ENCODE measurements at places on chromosomes 3 and 15.

DNA sequence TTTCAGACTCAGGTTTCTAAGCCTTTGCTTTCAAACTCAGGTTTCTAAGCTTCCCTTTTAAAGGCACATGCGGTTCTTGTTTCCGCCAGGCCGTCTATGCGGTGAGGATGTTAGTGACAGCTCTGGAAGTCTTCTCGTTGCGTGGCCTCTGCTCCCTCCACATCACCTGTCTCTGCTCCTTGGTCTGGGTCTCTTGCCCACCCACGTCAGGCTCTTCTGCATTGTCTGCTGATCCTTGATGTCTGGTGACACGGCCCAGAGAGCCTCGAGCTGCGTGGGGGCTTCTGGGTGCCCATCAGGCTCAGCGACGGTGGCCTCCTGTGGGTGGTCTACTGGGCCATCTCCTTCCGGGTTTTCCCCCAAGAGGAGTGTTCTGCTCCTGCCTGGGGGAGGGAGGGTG is 30.5 kb downstream of the KLF13 start:
- no peak for DNase-seq

- no peak for DNase-seq
Observed at GRCh38 chr3:190616637-190617036, 102.8 kb downstream of the IL1RAP start.

DNA sequence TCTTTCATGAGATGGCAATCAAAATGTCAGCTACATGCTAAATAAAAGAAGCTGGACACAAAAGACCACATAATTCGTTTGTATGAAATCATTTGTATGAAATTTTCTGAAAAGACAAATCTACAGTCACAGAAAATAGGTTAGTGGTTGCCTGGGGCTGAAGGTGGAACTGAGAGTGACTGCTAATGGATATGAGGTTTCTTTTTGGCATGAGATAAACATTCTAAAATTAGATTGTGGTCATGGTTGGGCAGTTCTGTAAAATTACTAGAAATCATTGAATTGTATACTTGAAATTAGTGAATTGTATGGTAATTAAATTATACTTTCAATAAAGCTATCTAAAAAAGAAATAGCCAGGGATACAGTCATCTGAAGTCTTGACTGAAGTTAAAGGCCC is 2.7 kb upstream of the DMXL2 start:
- DNase-seq, result no peak

GRCh38 chr3:11721479-11721878 is 77.8 kb upstream of the VGLL4 start:
- DNase-seq, result no peak

GRCh38 chr3:197368821-197369220 is 70.4 kb upstream of the DLG1 start:
- no peak for DNase-seq

DNA sequence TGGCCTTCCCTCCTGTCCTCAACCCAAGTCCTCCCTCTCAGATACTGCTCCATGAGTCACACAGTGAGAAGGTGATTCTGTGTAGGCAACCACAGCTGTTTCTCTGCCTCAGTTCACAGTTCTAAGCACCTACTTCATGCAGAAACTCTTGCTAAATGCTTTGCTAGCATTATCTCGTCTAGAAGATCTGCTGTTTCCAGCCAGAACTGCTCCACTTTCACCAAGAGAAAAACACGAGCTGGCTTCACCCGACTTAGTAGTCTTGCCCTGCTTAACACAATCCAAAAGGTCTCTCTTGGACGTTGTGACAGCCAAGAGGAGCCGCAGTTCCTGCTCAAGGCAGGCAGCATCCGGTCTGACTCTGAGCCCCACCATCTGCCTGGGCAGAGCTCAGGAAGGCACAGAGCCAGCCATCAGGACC is 272.1 kb downstream of the UACA start:
- no peak for DNase-seq

GRCh38 chr15:96334017-96334704 is 3.7 kb downstream of the NR2F2 start:
- DNase-seq, result no peak

DNA sequence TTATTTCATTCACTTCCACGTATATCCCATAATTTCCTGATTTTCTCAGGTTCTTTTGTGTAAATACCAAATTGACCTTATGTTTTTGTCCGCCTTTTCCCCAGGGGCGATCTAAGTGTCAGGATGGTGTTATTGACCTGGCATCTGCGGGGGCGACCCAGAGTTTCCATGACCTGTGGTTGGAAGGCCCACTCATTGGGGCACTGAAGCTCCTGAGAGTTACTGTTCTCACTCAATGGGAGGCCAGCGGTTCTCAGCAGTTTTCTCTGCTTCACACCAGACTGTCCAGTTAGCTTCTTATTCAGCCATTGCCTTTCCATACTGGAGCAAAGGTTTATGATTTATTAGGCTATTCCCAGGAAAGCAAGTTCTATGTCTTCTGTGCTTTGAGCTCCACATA is 53.3 kb downstream of the B3GALNT1 start:
- no peak for DNase-seq

DNA sequence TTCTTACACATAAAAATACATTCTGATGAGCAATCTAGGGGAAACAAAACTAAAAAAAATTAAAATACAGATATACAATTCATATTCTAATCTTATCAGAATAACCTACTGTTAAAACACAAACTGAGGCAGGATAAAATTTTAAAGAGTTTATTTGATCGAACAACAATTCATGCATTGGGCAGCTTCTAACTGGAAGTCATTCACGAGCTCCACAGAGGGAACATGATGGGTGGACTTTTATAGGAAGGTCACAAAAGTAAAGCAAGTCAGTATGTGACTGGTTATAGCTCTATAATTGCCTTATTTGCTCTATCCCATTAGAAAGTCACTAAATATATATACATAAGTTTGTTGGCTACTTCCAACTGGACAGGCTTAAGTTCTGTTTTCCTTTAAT is 1057.5 kb upstream of the CFAP20DC start:
- no peak for DNase-seq

DNA sequence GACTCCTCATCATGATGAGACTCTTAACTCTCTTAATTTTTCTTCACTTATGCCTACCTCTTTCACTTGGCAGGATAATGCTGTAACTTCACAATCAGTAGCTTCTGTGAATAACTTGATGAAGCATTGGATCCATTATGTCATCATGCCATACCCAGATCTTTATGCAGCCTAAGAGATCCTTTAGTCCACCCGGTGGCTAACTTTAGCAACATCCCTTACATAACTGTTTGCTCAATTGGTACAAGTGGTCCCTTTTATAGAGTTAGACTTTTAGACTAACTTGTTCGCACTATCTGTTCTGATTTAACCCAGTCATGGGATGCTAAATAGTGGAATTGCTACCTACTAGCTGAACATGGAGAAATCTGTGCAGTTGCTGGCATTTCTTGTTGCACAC is 184.5 kb downstream of the USP13 start:
- DNase-seq, result no peak

- DNase-seq, result no peak
Observed at GRCh38 chr3:38133209-38133556, 3.7 kb downstream of the ACAA1 start.

- DNase-seq, result no peak
Observed at GRCh38 chr3:169865176-169865767, 4.5 kb downstream of the LRRC31 start.

GRCh38 chr3:129599607-129600006 is 6.9 kb downstream of the PLXND1 start:
- no peak for DNase-seq

- peak; percentile 29 for DNase-seq
Observed at GRCh38 chr3:11238060-11238459, 34.1 kb upstream of the ATG7 start.

GRCh38 chr15:86506401-86506800 is 426.7 kb downstream of the AGBL1 start:
- no peak for DNase-seq

DNA sequence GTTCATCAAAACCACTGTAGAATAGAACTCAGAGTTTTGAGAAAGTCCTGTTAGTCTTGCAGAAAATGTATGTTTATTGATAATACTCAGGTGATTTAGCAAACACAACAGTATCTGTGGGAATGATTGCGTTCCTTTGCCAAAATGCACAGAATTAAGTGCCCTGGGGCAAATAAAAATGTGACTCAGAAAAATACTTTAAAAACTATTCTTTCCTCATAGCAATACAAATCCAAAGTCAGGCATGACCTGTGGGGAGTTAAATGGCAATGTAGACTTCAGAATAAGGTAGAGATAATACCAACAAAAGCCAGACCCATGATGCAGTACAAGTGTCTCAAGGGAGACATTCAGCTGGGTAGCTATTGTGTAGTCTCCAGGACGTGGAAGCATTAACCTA is 72.3 kb upstream of the SNTN start:
- DNase-seq, result no peak

- no peak for DNase-seq
Observed at GRCh38 chr3:177633671-177634207, 436.5 kb upstream of the TBL1XR1 start.

GRCh38 chr3:24945563-24945962 is 450.9 kb upstream of the THRB start:
- DNase-seq, result no peak

- peak; percentile 16 for DNase-seq
Observed at GRCh38 chr15:70585707-70586034, 177.7 kb downstream of the UACA start.

GRCh38 chr3:30273304-30274072 is 332.9 kb upstream of the TGFBR2 start:
- DNase-seq, result no peak

DNA sequence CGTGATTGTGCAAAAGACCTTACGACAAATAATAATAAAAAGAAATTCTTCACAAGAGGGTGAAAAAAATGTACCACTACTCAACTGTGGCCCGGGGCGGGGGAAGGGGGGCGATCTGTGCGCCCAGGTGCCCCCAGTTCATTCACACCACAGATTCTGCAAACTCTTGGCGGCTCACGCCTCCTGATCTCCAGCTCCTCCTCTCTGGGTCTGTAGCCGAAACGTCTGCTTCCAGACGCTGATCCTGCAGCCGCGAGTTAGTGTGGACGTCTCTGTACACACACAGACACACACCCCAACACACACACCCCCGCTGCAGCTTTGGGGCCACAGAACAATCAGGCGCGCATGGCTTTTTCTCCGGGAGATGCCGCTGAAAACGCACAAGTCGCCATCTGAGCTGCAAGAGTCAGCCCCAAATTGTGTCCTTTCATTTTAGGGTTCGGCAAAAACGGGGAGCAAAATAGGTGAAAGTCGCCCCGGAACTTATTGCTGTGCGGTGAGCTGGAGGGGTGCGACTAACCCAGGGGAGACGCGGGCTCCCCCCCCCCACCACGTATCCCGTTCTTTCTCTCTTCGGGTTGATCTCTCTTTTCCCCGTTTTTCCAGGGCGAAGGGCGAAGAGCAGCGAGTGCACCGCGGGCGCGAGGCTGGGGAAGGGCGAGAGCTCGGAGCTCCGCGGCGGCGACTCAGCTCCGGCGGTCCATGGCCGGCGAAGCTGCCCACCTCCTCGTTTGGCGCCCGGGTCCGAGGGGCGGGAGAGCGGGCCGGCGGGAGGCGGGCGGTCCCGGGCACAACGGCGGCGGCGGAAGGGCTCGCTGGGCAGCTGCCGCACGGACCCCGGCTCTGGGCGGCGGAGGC is 505 bp upstream of the WNT5A start:
- DNase-seq, result no peak

GRCh38 chr15:90531147-90531546 is 1.4 kb downstream of the CRTC3 start:
- DNase-seq, result no peak

- DNase-seq, result no peak
Observed at GRCh38 chr3:4495294-4496086, 2.3 kb downstream of the ITPR1 start.

DNA sequence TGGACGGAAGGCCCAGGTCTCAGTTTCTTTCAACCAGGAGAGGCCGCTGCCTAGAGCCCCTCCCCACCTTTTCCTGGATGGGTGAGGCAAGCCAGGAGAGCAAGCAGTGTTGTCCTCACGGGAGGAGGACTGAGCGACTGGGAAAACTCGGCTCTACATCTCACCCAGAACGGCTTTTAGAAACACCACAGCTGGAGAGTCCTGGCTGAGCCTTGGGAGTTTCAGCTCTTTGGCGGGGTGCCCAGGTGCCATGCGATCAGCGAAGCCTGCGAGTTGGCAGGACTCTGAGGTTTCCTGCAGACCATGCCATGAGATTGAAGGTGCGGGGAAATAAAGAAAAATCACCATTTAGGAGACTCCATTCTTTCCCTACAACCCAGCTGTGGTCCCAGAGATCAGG is 26.0 kb downstream of the PPCDC start:
- DNase-seq, result no peak

GRCh38 chr3:63808633-63809032 is 10.5 kb upstream of the C3orf49 start:
- no peak for DNase-seq

DNA sequence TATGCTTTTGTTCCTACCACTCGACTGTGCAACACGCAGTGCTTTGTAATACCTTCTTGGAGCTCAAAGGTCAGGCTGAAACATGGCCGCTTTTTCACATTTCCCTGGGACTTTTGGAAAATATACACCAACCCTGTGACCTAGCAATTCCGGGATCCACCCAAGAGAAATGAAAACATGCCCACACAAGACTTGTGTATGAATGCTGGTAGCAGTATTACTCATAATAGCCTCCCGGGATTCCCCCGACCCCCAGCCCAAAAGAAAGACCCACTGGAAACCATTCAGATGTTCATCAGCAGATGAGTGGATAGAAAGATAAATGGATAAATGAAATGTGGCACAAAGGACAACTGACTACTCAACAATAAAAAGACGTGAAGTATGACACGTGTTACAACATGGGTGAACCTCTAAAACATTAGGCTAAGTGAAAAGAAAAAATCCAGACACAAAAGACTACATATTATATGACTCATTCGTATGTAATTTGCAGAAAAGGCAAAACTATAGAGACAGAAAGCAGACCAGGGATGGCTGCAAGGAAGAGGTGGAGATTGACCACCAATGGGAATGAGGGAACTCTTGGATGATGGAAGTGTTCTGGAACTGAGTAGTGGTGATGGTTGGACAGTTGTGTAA is 104.1 kb downstream of the PGPEP1L start:
- no peak for DNase-seq

GRCh38 chr15:68316061-68316804 is 38.7 kb downstream of the FEM1B start:
- no peak for DNase-seq

- DNase-seq, result no peak
Observed at GRCh38 chr3:13045904-13046568, 27.2 kb downstream of the IQSEC1 start.

GRCh38 chr3:172077197-172077757 is 37.9 kb downstream of the FNDC3B start:
- no peak for DNase-seq

GRCh38 chr3:160758929-160759577 is 3.0 kb downstream of the PPM1L start:
- no peak for DNase-seq

GRCh38 chr3:144270100-144270499 is 298.5 kb downstream of the DIPK2A start:
- no peak for DNase-seq

DNA sequence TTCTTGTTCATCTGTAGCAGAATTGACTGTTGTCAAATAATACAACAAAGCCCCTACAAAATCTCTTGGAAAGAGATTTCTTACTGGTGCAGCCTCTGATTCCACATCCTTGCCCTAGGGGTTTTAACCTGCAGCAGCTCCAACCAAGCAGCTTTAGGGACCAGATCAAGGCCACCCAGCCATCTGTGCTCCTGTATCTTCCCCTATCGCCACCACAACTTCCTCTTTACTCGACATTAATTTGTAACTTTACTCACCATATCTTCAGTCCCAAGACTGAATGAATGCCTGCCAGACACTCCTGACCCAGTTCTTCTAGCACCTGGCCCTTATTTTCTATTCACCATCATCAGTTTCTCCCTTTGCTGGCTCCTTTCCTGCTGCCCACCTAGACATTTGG is 156.6 kb upstream of the IL12A start:
- no peak for DNase-seq

GRCh38 chr3:67357610-67358458 is 296.6 kb downstream of the SUCLG2 start:
- DNase-seq, result no peak
